ENCODE measurements at places on chromosomes 3 and 15.

GRCh38 chr3:179430277-179430870 is 20.9 kb downstream of the GNB4 start:
- DNase-seq, result no peak

DNA sequence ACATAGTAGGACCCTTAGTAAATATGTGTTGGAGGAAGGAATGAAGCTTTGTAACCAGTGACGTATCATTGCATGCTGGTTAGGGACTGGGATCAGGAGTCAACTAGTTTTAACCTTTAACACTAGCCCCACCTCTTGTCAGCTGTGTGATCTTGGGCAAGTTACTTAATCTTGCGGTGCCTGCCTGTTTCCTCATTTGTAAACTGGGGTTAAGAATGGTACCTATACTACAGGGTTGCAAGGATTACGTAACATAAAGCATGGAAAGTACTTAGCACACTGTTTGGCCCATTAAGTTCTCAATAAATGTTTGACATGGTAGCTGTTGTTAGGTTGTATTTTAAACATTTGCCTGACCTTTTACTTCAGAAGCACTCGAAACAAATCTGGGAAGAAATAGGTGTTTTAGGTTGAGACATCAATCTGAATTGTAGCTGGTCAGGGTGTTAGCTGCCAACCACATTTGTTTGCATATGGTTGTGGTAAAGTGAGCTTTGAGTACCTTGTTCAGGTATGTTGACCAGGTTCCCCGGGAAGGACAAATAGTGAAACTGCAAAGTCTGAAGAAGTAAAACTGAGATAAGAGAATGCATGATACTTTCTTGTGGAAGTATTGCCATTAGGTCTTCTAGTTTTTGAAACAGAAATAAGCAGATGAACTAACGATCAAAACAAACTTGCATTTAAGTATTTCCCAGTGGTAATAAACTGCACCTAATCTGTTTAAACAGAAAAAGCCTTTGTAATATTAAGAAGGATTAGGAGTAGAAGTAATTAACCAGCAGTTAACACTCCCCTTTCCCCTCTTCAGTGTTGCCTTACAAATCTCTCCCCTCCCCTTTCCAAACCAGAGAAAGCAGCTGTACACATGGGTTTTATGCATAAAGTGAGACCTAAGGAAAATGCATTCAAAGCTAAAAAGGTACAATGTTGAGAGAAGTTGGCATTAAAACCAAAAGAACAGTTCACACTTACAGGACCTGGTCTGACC is 25.8 kb upstream of the SCAANT1 start:
- DNase-seq, result no peak

DNA sequence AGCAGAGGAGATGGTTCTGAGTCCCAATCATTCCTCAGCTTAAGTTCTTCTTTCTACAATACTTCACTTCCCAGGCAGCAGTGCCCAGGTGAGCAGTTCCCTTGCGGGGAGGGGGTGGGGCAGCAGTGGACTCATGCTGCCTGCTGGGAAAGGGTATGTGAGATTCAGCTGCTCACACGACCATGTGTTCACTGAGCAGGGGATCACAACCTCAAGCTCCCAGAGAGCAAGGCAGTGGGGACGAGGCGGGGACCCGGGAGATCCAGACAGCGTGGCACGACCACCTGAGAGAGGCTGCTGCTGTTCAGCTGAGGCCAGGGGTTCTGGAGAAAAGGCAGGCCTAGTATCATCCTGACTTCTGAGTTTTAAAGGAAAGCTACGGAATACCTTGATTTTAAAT is 166.6 kb downstream of the XXYLT1 start:
- DNase-seq, result no peak

DNA sequence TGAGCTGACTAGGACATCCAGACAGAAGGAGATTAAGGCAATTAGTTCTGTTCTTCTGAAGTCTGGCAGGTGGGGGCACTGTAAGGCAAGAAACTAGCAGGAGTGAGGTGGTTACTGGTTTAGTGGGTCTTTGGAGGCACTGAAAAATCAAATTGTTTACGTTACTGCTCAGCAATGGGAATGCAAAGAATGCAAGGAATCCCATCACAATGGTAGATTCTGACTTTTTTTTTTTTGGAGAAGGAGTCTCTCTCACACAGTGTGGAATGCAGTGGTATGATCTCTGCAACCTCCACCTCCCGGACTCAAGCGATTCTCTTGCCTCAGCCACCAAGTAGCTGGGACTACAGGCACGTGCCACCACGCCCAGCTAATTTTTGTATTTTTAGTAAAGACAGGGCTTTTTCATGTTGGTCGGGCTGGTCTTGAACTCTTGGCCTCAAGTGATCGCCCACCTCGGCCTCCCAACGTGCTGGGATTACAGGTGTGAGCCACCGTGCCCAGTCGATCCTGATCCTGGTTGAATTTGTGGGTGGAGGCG is 16.4 kb downstream of the FAM107A start:
- DNase-seq, result peak; percentile 98

- no peak for DNase-seq
These were observed 235.3 kb upstream of the GOLIM4 start for GRCh38 chr3:168330983-168331382.

GRCh38 chr3:189071446-189071845 is 100.3 kb upstream of the TPRG1 start:
- DNase-seq, result no peak

DNA sequence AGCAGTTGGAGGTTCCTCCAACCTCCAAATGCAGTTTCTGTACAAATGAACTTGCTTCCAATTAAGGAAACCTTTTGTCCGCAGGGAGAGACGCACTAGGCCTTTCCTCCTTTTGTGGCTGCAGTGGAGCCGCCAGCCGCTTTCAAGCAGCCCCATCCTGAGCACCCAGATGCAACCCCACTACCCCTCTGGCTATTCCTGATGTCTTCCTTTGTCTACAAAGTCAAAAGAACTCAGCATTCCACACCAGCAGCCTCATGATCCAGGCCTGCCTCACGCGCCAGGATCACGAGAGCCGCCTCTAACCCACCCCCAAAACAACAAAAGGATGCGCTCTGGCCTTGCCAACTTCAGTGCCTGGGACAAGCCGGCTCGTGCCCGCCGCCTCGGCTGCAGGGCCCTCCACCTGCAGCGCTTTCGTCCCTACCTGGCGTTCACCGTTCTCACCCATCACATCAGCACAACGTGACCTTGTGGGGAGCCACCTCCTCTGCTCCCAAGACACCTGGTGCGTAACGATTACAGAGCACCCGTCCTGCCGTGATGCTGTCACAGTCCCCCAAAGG is 48.2 kb upstream of the MUC4 start:
- DNase-seq, result no peak

Data from iris pigment epithelial cell (primary cell).